Fibroblast of skin of abdomen (primary cell): ENCODE measurements at places on chromosomes 3 and 15.

DNA sequence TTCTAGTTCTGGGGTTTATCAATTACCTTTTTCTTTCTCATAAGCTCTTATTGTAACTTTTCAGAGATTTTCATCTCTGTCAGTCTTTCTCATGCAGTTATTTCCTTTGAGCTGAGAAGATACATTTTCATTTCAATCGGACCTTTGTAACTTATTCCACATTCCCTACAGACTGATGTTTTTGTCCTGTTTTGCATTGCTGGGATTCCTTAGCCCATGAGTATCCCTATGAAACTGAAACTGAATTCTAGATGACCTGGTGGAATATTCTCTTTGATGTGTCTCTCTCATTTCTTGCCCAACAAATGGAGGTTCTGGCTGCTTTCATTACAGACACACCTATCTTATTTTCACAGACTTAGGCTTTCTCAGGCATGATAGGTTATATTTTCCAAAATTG lies 10.5 kb upstream of the EPHA6 start:
- DNase-seq, result no peak

DNA sequence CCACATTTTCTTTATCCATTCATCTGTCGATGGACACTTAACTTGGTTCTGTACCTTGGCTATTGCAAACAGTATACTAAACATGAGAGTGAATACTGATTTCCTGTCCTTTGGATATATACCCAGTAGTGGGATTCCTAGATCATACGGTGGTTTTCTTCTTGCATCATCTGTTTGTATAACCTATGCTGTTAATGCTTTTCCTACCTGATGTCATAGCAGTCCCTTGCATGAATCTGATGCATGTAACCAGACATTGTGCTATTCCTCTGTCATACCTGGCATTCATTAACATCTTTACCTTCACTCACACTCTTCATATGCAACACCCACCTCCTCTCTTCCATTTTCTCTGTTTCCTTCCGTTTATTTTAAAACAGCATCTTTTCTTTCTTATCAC lies 185.2 kb downstream of the KLHL25 start:
- no peak for DNase-seq

GRCh38 chr15:39573287-39573686 lies 7.6 kb upstream of the THBS1 start:
- no peak for DNase-seq

DNA sequence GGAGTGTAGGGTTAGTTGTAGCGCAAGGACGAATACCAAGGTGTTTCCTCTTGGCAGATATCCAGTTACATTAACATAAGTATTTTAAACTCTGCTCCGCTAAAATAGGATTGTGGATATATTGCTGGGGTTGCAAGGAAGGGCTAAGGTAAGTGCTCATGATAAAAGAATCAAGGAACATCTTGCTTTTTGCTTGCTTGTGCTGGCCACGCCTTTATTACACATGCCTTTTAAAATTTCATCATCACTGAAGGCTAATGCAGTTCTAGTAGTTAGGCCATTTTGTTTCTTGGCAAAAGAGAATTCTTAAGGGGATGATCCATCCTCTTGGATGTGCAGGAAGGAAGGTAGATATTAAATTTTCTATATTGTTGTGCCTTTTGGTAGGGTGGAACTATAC lies 415.6 kb upstream of the TPM1 start:
- DNase-seq, result peak; percentile 45

DNA sequence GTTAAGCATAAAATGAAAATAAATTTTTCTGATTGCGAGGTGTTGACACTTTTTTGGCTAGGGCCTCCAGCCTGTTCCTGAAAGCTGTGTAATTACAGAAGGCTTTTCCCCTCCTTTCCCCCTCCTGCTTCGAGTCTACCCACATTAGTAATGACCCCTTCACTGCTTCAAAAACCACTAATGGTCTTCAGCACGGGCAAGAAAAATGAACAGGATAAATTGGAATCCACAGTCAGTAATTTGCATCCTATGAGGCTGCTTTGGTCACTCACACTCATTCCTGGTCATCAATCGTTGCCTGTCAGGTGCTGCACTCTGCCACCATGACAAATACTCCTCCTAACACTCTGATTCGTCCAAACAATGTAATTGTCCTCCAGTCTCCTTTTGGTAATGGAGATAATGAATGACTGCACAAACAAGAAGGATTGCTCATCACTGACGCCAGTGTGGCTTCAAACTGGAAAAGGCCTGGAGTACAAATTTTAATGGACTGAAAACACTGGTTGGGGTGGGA lies 148.6 kb downstream of the MEIS2 start:
- peak; percentile 98 for DNase-seq

DNA sequence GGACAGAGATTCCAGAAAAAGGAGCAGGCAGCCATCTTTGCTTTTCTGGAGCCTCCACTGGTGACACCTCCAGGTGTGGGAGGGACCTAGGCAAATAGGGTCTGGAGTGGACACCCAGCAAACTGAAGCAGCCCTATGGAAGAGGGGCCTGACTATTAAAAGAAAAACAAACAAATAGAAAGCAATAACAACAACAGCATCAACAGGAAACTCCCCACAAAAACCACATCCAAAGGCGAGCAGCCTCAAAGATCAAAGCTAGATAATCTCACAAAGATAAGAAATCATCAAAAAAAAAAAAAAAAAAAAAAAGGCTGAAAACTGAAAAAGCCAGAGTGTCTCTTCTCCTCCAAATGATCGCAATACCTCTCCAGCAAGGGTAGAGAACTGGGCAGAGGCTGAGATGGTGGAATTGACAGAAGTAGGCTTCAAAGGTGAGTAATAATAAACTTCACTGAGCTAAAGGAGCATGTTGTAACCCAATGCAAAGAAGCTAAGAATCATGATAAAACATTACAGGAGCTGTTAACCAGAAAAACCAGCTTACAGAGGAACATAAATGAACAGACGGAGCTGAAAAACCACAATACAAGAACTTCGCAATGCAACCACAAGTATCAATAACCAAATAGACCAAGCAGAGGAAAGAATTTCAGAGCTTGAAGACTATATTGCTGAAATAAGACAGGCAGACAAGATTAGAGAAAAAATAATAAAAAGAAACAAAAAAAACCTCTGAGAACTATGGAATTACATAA lies 225.4 kb downstream of the CTNNB1 start:
- DNase-seq, result no peak

- DNase-seq, result no peak
These were observed 122.7 kb downstream of the FBLN2 start for GRCh38 chr3:13671482-13672233.

DNA sequence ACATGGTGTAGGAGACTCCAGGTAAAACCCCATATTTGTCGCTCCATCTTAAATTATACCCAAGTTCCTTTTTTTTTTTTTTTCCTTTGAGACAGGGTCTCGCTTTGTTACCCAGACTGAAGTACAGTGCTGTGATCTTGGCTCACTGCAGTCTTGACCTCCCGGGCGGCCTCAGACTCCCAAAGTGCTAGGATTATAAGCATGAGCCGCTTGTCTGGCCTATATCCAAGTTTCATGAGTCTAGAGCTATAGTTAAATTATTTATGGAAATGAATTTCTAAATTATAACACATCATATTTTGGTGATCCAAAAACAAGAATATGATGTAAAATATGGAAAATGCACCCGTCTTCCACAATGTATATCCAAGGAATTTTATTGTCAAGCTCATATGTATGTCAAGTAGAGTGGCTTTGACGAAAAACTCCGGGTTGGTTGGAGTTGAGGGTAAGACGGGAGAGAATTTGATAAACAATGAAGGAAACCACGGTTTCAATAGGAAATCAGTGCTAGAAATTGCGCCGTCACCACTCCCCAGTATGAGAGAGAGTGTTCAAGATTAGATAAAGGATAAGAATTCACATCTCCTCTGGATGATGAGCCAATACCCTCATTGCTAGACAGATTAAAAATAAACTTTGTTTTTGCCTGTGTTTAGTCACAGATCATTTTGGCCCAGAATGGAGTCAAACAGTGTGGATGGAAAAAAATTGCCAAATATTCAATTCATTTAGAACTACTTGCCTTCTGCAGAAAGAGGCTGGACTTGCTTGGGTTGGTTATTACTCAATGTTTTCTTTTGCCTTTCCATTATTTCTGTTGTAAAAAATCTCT lies 209.2 kb upstream of the NR2F2 start:
- DNase-seq, result no peak

DNA sequence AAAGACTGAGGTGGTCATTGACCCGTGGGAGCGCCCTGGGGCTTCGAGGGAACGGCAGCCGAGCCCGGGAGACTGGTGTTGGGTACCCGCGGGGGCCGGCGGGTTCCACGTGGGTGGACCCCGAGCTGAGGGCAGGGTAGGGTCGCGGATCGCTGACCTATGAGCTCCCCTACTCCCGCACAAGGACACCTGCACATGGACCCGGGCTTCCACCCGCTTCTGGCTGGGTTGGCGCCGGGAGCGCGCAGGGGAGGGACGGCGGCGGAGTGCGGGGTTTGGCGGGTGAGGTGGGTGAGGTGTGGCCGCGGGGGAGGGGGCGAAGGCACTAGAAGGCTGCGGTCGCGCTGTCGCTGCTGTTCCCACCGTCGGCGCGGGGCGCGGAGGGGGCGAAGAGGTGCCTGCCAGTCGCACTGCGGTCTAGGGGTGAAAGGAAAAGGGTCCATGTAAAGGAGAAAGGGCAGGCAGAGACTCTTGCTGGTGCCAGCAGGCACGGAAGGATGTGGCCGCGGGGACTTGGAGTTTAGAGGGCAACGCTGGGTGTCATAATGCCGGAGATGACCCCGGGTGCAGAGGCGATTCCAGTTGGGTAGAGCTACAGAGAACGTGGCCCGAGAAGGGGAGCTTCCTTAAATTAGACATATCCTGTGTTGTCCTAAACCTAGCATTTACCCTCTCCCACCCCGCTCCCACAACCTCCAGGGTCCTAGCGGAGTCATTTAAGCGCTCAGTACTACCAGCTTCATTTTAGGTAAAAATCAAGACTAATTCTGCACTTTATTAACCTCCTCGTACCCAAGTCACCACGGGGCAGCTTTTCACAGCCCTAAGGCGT lies 245.9 kb upstream of the TOPAZ1 start:
- no peak for DNase-seq

GRCh38 chr3:187186375-187186774 lies 10.9 kb upstream of the RTP1 start:
- DNase-seq, result no peak

- DNase-seq, result no peak
These were observed 118.5 kb upstream of the LMOD3 start for GRCh38 chr3:69240651-69241568.

DNA sequence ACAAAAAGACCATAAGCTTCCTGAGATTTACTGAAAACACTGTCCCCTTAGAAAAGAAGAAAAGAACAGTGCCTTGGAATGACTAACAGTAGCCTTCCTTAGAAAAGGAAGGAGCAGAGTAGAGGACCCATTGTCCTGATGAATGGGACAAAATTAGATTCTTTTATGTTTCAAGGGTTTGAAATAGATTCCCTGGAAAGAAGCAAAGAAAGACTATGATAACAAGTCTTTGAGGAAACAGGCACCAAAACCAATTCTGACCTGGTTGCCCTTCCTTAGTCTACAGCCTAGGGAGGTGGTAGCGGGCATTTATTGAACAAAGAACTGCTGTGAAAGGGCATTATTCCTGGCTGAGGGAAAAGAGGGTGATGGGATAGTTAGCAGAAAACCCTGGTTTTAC lies 1024.8 kb downstream of the TBL1XR1 start:
- DNase-seq, result no peak

DNA sequence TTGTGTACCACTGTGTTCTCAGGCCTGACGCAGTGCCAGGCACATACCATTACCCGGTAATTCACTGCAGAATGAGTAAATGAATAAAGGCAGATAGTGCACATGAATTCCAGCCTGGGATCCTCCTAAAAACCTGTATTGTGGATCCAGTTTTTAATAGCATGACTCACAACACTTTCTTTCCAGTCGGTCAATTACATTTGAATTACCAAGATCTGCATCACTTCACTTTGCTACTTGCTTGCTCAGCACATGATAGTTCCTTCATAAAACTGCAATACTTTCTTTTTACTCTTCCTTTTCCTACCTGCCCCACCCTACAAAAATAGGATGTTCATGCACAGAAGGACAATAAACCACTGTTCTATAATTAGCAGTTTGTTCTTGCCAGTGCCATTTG lies 553.8 kb downstream of the MAGI1 start:
- DNase-seq, result peak; percentile 19

GRCh38 chr3:127787571-127788365 lies 34.5 kb downstream of the MGLL start:
- DNase-seq, result no peak

- no peak for DNase-seq
These were observed 371.9 kb downstream of the CACNA2D3 start for GRCh38 chr3:54494209-54494608.

- DNase-seq, result no peak
These were observed 109.3 kb downstream of the GMPS start for GRCh38 chr3:155979746-155980145.

- no peak for DNase-seq
These were observed 8.3 kb upstream of the LMOD3 start for GRCh38 chr3:69130689-69131088.

- no peak for DNase-seq
These were observed 88.9 kb downstream of the AAGAB start for GRCh38 chr15:67165254-67166253.

DNA sequence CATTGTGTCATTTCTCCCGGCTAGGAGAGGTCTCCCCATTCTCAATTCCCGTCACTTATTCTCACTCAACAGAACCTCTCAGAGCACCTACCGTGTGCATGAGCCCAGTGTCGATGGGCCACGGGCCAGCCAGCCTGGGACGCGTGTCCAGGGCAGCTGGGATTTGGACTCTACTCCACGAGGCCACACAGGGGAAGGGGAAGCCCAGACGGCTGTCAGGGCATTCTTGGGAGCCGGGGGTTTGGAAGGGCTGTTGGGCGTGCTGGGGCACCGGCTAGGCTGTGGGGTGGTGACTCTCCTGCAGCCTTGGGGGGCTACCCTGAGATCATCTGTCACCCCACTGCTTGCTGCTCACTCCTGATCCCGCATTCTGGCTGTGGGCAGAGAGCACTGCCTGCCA lies 41.7 kb upstream of the PCSK6 start:
- DNase-seq, result no peak

GRCh38 chr15:54119051-54119450 lies 140.8 kb downstream of the UNC13C start:
- DNase-seq, result no peak

DNA sequence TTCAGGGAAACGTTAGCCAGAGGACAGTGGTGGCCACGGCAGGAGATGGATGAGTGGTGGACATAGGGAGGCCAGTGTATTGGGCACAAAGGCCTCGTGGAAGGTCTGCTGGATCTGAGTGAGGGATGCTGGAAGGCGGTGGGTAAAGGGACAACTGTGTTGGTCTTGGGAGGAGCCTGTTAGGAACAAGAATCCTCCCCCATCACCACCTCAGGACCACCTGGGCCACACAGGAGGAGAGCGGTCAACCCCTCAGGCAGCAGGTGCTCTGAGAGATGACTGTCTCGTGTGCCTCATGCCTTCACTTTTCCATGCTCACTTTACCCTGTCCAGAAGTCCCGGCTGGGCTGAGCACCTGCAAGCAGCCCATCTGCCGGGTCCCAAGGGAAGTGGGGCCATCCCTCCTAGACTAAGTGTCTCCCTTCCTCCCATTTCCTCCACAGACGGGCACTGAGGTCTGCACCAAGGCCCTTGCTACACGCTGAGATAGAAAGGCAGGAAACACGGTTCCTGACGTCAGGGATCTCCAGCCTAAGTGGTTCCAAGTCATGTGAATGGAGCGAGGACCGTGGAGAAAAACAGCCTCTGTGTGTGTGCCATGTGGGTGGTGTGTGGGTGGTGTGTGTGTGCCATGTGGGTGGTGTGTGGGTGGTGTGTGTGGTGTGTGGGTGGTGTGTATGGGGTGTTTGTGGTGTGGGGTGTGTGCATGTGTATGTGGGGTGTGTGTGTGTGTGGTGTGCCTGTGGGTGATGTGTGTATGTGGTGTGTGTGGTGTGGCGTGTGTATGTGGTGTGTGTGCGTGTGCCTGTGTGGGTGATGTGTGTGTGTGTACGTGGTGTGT lies 47.8 kb upstream of the CTSH start:
- no peak for DNase-seq
